NCI-H2227 treated with DMSO at 0.1 percent for 48 hours (cell line): ENCODE measurements at places on chromosomes 1 and 21.
A peak's percentile ranks its signal among the peaks of the same experiment; 100 is the strongest.

DNA sequence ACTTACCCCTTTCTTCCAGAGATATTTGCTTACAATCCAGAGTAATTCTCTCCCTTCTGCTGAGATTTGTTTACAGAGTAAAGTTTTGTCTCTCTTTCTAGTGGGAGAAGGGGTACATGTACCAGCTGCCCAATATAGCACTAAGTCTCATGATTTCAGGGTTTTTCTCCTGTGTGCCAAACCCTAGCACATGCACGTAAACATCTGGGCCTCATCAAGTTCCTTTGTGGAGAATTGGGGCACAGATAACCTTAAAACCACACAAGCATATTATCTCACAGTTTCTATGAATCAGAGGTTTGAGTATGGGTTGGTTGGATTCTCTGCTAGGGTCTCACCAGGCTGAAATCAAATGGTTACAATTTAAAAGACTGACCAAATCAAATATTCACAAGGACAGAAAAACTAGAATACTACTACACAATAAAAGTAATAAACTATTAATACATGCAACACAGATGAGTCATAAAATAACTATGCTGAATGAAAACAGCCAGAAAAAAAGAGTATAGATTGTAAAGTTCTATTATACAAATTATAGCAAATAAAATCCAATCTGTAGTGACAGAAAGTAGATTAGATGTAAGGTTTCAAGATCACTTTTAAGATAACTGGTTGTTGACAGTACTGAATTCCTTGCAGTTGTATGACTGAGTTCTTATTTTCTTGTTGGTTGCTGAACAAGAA lies 347.4 kb upstream of the PTBP2 start:
- DNase-seq, result no peak

DNA sequence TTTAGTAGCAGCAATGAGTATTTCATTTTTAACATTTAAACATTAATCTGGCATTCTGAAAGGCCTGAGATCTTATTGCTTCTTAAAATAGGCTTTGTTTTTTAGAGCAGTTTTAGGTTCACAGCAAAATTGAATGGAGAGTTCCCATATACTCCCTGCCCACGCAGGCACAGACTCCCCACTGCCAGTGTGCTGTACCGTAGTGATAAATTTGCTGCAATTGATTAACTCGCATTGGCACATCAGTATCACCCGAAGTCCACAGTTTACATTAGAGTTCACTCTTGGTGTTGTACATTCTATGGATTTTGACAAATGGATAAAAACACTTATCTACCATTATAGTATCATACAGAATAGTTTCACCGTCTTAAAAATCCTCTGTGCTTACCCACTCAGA lies 71.8 kb upstream of the ERRFI1 start:
- no peak for DNase-seq

- DNase-seq, result no peak
These were observed 570 bp downstream of the KCND3 start for GRCh38 chr1:111988743-111989453.

DNA sequence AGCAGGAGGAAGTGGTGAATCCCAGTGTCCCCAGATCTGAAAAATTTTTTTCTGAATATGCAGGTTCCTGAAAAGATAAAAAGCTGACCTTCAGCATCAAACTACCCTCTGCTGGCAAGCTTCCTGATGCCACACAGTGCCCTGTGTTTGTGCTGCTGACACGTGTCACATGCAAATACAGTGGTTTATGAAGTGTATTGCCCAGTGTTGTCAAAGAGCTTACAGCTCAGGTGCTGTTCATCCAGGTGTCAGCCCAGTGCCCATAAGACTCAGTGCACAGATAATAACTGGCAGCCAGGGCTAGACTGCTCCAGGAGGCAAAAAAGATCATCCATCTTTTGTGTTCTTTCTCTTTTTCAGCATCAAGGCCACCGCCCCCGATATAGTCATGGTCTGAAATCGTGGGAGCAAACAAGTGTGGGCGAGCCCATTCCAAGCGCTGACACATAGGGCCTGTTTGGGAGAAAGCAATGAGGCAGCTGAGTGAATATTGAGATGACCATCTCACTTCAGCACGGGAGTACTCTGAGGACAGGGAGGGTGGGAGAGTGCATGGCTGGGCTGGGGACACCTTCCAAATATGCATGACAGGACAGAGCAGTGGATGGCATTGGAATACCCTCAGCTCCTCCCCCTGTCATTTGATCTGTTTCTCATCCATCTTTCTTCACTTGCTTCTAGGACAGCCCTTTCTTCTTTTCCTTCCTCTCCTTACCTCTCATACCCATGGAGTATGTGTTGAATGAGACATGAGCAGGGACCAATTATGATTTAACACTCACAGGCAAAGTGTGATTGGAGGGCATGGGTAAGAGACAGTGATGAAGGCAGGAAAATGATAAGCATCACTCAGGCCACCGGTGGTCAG lies 6.4 kb upstream of the KCNK1 start:
- DNase-seq, result no peak

GRCh38 chr1:211260141-211261107 lies 1.3 kb downstream of the RCOR3 start:
- DNase-seq, result peak; percentile 77

GRCh38 chr1:3714814-3715213 lies 37.4 kb upstream of the CCDC27 start:
- no peak for DNase-seq

- DNase-seq, result peak; percentile 44
These were observed 69.7 kb downstream of the CC2D1B start for GRCh38 chr1:52296345-52296744.

GRCh38 chr1:109137958-109138357 lies 24.0 kb downstream of the ELAPOR1 start:
- no peak for DNase-seq

GRCh38 chr21:27507695-27508094 lies 540.8 kb upstream of the ADAMTS5 start:
- DNase-seq, result no peak

DNA sequence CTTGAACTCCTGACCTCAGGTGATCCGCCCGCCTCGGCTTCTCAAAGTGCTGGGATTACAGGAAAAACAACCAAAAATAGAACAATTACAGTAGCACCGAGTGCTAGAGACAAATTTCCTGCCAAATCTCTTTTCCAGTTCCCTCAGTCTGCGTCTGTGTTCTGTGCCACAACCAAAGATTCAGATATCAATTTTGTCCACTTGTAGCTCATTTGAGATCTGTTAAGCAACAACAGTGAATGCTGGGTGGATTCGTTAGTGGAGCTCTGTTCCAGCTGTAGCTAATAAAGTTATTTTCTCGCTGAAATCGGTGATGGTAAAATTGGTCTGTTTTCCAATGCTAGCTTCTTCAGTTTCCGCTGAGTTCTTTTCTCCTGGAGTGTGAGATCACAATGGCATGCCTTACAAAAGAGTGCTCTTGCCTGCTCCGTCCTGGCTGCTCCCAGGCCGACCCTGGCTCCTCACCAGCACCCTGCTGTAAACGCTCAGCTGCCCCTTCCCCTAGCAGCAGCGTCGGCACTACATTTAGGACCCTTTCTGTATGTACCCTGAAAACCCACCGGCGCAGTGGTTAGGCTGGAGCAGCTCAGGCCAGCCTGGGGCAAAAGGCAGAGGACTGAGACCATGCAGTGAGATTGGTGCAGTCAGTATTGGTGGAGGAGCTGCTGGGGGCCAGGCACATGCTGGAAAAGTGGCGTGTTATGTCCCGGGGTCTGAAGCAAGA lies 395.4 kb downstream of the KIF26B start:
- DNase-seq, result no peak

GRCh38 chr1:1019122-1019999 lies 559 bp upstream of the AGRN start:
- peak; percentile 63 for DNase-seq

DNA sequence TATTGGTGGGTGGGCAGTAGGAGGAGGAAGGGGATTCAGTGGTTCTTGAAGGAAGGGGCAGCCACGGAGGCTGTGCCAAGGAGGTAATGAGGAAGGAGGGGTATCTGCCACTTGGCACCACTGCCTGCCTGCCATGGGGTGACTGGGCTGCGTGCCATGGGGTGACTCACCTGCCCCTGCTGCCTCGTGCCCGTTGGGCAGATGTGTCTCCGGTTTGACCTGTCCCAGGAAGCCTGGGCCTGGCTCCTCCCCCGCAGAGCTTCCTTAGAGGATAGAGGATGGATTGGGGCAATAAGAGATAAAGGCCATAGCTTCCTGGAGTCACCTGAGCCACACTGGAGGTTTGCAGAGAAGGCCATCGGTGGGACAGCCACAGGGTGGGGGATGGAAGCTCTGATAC lies 1.7 kb downstream of the PADI3 start:
- DNase-seq, result no peak

DNA sequence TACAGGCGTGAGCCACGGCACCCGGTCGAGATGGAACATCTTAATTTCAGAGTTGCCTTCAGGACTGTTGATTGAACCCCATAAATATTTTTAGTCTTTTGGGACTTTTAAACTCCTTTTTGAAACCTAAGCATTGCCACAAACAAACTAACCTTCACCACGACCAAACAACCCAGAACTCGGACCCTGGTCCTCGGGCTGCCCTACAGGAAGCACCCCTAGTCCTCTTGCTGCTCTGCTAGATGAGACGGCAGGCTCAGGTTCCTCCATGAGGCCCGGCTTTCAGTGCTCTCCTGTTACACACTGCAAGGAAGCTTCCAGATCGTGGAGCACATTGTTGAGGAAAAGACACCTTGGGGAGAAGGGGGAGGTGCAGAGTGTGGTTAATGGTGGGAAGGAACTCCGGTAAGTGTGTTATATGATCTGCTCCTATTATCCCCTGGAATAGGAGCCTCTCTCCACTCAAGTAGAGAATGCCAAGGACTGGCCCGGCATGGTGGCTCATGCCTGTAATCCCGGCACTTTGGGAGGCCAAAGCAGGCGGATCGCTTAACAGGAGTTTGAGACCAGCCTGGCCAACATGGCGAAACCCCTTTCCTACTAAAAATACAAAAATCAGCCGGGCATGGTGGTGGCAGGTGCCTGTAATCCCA lies 5.7 kb downstream of the EPHX1 start:
- no peak for DNase-seq

GRCh38 chr1:93448983-93449804 lies 1.3 kb downstream of the FNBP1L start:
- peak; percentile 25 for DNase-seq

DNA sequence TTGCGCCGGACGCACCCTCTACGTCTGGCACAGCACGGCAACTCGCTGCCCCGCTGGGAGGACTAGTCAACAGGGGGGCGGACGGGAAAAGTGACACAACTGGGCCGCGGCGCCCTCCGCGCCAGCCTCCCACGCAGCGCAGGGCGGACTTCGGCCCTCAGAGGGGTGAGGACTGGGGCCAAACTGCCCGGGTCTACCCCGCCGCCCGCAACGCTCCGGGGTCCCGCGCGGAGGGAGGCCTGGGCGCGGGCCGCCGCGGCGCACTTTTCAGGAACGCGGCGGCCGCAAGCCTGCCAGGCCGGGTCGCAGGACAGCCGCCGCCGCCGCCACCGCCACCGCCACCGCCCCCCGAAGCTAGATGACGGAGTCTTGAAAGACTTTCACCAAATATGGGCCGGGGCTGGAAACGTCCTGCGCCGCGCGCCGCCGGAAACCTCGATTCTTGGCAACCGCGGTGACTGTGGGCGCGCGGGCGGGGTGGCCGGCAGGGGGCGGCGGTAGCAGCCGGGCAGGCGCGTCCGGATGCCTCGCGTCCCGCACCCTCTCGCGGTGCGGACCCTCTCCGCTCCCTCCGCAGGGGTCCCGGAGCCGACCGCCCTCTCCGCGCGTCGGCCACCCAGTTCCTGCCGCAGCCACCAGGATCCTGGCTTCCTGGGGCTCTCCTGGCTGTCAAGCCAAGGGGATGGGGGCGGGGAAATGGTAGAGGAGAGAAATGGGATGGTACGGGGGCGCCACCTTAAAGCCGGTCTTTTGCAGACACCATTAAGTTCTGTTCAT lies 3.7 kb upstream of the CCN1 start:
- DNase-seq, result no peak

DNA sequence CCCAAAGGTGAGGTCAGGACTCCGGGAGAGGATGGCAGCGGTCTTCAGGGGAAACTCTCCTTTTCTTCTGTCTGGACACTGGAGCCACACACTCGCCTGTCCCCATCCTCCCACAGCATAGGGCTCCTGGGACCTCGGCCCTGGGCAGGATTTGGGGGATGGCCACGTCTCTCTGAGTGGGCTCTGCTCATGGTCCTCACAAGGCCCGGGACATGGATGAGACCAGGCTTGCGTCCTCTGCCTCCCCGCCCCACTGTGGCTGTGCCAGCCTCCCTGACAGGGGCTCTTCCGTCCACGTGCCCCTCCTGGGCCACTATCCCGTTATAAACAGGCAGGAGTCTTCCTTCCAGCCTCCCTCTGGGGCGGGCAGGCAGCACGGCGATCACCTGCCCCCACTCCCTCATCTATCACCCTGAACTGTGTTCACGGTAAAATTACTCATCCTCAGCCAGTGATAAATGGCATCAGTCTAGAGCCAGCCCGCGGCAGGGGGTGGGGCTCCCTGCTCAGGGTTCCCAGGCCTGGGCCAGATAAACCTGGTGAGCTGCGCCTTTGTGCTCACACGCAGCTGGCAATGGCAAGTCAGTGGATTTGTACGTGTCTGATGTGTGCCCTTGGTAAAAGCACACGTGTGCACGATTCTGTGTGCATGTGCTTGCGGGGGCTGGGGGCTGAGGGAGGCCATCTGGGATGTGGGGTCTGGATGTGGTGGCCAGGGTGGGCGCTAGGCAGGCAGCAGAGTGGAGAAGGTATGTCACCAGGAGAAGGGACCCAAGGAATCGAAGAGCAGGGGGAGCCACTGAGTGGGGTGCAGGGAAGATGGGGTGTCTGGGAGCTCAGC lies 12.6 kb upstream of the SAMD11 start:
- peak; percentile 29 for DNase-seq

DNA sequence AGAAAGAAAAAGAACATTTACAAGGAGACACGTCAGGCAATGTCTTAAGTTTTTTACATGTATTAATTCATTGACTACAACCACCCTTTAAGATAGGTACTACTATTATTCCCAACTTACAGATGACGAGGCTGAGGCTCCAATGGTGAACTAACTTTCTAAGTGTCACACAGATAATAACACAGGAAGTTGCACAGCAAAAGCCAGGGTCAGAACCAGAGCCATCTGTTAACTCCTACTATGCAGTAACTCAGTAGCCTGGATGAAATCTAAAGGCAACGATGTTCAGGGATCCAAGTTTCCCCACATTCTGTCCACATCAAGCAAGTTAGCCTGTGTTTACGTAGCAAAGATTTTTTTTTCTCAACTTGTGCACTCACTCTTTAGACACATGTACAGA lies 371.7 kb downstream of the PTPRC start:
- no peak for DNase-seq

DNA sequence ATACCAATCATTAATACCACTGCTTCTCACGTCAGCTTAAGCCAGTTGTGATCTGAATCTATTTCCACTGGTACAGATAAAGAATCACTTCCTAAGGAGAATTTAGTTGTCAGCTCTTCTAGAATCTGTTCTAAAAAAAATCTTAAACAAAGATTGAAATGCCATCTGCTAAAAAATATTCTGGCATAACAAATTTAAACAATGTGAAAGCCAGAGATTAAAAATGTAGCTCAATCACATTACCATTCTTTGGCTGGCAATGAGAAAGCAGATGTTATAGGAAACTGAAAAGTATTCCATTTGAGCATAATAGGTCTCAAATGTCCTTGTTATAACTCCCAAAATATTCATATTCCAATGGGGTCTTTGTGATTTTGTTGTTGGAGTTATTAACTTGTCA lies 21.7 kb upstream of the LRRC8B start:
- no peak for DNase-seq

- DNase-seq, result no peak
These were observed 59.7 kb downstream of the UBE2T start for GRCh38 chr1:202282025-202282371.

- no peak for DNase-seq
These were observed 81.5 kb downstream of the RRAGC start for GRCh38 chr1:38778051-38778450.
